Stimulated activated CD8-positive, alpha-beta memory T cell treated with anti-CD3 and anti-CD28 coated beads, Interleukin-4, amount 100 ng/mL, for 1 hour (primary cell): ENCODE measurements at places on chromosomes 6 and 20.
A peak's percentile ranks its signal among the peaks of the same experiment; 100 is the strongest.

GRCh38 chr20:24795436-24795835 is 153.6 kb upstream of the CST7 start:
- no peak for DNase-seq

- no peak for DNase-seq
Measured at GRCh38 chr20:4568361-4568959, 153.2 kb upstream of the PRND start.

DNA sequence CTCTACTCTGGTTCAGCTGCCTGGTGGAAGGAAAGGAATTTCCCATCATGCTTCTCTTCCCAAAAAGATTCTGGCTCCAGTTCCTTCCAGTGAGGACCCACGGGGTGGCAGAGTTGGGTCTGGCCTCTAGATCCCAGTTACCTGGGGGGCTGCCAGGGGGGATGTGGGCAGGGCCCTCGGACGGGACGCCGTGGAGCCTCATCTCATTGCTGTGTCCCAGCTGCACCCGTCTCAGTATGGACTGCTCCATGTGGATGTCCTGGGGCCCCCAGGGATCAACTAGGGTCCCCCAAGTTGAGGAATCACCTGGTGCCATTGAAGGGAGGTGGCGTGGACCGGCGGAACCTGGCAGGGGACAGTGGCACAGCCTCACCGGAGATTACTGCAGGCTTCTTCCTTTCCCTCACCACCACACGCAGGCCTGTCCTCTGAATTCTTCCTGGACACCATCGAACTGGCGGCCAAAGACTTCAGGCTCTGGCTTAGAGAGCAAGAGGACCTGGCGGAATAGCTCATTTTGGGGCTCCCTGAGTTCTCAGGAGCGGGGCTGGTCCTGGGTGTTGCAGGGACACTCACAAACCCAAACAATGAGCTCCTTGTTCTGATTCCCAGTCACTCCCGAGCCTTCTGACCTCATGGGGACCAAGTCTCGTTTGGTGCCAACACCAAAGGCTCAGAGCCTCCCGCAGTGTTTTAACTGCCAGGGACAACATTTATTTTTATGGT is 8.5 kb downstream of the ZBP1 start:
- DNase-seq, result no peak

DNA sequence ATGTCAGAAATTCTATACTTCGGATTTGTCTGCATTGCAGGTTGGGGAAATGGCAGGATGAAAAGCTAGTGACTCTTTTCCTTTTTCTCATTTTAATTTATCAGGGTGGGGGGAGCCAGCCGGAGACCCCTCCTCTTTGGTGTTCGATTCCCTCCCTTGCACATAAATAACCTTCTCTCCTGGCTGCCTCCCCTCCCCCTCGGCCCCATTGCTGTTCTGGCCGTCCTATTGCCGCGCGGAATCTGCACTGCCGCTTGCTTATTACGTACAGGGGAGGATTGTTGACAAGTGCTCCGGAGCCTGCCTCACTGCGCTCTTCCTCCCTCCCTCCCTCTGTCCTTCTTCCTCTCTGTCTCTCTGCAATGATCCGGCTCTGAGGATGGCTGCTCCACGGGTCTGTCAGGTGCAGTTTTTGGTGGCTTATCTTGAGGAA is 154.7 kb downstream of the JARID2 start:
- DNase-seq, result no peak

DNA sequence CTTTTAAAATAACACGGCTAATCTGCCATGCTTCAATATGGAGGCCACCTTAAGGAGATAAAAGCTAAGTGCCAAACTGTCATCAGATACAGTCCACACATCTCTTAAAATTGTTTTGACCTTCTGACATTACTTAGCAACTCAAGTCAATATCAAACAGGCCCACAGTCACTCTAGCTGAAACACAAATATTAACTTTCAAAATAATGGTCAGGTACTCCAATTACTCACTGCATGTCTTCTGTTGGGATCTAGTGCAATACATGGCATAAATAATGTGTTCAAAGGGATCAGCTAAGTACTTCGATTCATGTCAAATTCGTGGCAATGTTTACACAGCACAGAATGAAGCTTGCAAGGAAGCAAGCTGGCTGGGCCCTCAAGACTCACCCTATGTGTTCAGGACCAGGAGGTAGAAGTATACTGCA is 133.9 kb upstream of the BEND6 start:
- no peak for DNase-seq

GRCh38 chr20:47719625-47720024 is 65.7 kb downstream of the SULF2 start:
- DNase-seq, result no peak

GRCh38 chr20:49529470-49529869 is 38.5 kb downstream of the PTGIS start:
- no peak for DNase-seq

DNA sequence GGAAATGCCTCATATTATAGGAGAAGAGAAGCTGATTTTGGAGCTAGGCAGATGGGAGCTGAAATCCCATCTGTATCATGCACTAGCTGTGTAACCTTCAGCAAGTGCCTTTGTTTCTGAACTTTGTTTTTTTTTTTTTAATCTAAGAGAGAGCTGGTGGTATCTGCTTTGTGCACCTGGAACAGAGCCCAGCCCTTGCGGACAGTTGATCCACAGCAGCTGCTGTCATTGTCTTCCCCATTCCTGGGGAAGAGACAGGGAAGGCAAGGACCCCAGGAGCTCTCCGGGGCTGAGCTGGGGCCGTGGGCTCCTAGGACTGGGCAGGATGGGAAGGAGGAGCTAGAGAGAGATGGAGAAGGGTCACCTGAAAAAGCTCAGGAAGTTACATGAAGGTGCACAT is 92.1 kb downstream of the SYNJ2 start:
- no peak for DNase-seq

DNA sequence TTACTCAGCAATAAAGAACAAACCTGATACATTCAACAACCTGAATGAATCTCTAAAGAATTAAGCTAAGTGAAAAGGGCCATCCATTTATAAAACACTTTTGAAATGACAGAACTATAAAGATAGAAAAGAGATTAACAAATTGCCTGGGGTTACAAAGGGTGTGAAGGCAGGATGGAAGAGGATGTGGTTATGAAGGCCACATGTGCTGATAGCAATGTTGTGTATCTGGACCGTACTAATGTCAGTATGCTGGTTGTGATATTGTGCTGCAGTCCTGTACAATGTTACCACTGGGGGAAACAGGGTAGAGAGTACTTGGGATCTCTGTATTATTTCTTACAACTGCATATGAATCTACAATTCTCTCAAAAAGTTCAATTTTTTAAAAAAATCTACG is 36.4 kb downstream of the ELOVL5 start:
- no peak for DNase-seq

DNA sequence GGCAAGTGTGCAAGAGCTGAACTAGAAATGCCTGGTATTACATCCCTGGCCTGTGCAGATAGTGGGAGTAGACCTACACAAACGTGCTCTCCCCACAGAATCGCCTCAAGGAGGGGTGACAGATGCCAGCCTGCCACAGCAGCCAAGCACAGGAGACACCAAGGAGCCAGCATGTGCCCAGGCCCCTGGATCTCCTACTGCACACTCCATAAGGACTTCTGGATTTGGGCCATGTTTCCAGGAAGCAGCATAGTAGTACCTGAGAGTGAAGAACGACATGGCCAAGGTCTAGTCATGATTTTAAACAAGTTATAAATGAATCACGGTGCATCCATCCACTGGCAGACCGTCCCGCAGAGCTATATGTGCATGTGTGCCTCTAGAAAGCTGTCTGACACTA is 232.2 kb downstream of the SYNDIG1 start:
- DNase-seq, result no peak

DNA sequence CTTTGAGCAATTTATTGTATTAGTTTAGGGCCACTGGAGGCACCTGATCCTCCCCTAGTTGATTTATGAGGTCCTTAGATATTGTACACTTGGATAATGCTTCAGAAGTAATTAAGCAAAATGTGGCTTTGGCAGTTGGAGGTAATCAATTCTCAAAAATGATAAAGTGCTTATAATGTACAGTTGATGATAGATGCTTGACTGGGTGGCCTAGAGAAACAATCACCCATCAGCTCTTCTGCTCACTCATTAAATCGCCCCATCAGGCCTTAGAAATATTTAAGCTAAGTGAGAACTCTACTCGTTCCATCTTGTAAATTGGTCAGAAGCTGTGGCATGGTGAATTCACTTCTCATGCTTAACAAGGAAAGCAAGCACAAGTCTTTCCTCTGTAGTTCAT is 349.9 kb downstream of the SAMD5 start:
- no peak for DNase-seq

DNA sequence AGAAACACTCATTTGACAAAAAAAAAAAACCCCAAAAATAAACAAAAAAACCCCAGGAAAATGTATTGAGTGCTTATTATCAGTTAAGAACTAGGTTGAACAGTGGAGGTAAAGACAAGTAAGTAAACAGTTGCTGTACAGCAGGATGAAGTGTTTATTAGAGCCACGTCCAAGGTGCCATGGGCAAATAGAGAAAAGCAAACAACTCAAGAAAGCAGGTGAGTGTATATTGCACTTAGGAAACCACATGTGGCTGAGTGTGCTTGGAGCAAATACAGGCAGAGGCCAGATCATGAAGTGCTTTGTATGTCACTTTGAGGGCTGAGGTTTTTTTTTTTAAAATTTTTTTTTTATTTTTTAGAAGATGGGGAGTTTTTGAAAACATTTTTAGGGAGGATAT is 98.3 kb downstream of the MACROD2 start:
- DNase-seq, result no peak

DNA sequence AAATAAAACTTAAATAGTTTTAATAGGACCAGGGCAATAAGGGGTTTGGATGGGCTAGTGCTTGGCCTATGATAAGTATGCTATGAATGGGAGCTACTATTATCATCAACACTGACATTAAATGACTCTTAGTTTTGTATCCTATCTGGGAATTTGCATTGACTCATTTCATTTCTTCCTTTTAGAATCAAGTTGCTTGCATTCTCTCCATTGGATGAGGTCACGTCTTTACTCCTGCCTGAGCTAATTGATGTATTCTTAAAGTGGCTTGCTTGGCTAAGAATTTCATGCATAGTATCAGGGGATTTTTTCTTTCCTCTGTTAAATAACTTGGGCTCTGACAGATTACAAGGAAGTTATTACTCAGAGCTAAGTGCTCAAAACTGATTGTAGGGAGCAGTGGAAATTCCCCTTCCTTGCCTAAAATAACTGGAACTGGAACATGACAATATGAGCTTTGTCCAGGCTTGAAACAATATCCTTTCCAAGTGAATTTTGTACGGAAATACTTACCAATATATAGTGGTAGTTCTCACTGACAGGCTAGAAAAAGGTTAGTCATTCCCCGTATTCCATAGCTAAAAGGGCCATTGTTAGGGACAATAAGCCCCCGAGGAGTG is 169.9 kb downstream of the BCAS1 start:
- no peak for DNase-seq

DNA sequence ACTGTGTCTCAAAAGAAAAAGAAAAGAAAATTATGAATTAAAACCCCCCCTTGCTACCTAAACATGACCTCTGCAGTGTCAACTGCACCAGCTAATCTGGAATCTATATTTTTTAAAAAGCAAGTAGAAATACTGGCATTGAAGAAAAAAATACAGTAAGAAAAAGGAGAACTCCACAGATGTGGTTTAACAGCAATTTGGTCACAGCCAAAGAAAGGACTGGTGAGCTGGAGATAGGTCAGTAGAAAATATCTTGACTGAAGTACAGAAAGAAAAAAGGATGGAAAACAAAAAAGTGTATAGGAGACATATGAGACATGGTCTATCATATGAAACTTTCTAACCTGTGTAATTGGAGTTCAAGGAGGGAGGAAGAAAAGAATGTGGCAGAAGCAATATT is 44.1 kb upstream of the ERVFRD-1 start:
- DNase-seq, result no peak

DNA sequence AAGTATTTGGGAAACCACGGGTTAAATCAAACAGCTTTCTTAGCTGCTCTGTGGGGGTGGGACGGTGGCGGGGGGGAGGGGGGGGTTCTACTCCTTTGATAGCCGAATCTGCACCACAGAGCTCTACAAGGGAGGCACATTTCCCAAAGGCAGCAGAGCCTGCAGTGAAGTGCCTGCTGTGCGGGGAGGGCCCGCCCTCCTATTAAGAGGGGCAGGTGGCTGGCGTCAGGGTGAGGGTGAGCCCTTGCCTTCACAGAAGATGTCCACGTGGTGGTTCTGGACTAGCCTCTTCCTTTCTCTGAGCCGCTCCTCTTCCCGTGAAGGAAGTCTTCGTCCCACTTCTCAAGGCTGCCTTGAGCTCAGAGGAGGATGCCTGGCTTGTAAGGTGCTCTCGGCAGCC is 174.9 kb upstream of the THBS2 start:
- DNase-seq, result no peak

GRCh38 chr6:35798706-35799105 is 1.6 kb upstream of the CLPS start:
- DNase-seq, result no peak

DNA sequence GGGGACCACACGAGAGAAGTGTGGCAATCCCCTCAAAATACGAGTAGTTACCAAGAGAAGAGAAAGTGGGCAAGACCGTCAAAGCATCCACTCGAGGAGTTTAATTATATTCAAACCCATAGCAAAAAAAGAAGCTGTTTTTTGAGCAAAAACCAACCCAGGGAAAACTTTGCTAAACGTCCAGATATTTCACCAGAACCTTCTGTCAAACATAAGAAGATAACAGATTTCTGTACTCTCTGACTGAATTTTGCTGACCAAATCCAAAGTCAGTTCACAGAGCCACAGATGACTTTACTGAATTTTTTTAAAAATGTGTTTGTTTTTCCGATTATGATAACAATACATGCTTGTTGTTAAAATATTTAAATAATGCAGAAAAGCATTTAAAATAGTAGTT is 145.6 kb upstream of the PTPN1 start:
- DNase-seq, result no peak

GRCh38 chr6:156725712-156726111 is 51.5 kb upstream of the ARID1B start:
- DNase-seq, result no peak

DNA sequence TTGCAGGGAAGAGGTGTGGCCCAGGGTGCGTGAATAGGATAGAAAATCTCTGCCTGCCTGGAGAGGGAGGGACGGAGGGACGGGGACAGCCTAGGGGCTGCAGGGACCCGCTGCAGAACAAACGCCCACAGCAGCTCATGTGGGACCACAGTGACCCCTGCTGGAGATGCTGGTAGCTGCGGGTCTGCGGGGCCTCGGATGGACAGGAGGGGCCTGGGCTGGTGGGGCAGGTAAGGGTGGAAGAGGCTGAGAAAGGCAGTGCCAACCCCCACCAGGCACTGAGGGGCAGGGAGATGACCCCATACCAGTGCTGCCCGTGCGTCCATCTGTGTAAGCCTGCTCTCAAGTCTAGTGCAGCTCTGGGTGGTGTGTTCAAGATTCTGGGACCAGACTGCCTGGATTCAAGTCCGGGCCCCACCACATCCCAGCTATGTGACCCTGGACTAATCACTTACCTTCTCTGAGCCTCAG is 39.4 kb downstream of the KIAA1755 start:
- DNase-seq, result peak; percentile 30

GRCh38 chr6:15260099-15260821 is 14.4 kb downstream of the JARID2 start:
- no peak for DNase-seq

GRCh38 chr6:130098317-130098716 is 79.9 kb downstream of the L3MBTL3 start:
- no peak for DNase-seq

- no peak for DNase-seq
Measured at GRCh38 chr6:112234601-112235000, 19.8 kb downstream of the LAMA4 start.
